ENCODE measurements at places on chromosomes 5 and 9.

DNA sequence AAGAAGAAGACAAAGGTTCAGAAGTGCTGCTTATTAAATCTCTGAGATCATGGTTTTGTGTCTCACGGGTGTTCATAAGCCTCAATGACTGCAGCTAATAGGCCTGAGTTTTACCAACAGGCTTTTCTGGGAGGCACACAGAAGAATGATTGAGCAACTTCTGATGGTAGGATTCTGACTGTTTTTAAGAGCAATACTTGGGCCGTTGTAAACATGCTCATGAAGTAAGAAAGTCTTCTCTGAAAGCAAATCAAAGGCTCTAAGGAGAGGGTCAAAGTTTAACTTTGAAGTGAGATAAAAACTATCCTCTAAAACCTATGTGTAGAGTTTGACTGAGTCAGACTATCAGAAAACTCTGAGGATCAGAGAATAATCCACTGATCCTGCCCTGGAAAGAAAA, 390.9 kb upstream of the DAB2 start:
- no peak for DNase-seq

DNA sequence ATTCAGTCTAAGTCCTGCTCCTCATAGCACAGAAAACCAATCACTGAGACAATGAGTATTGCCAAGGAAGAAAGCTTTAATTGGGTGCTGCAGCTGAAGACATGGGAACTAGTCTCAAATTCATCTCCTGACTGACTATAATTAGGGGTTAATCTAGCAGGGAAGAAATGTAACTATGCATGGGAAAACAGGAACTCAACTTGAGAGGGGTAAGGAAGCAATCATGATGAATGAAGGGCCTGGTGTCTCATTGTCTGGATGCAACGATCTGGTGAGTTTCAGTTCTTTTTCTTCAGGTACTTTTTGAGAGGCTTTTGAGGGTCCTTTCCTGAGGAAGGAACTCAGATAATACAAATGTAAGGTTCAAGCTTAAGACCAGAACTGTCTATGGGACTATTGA, 24.0 kb upstream of the OCLN start:
- no peak for DNase-seq

- no peak for DNase-seq
Observed at GRCh38 chr9:93890436-93890935, 64.7 kb downstream of the BARX1 start.

DNA sequence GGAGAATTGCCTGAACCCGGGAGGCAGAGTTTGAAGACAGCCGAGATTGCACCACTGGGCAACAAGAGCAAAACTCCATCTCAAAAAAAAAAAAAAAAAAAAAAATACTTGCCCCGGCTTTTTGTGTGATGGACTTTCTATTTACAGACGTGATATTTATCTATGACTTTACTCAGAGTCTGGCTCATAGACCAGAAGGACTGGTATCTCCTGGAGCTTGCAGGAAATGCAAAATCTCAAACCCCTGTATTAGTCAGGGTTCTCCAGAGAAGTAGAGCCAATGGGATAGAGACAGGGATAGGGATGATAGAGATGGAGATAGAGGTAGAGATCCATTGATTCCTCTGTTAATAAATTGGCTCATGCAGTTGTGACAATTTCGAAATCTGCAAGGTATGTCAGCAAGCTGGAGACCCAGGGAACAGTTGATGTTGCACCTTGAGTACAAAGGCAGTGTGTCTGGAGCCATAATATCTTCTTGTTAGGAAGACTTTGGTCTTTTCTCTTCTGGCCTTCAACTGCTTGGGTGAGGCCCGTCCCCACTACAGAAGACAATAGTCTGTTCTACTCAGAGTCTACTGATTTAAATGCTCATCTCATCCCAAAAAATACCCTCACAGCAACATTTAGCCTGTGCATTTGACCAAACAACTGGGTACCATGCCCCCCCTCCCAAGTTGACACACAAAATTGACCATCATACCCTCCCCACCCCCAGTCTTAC, 195.4 kb upstream of the MSX2 start:
- DNase-seq, result peak; percentile 48

DNA sequence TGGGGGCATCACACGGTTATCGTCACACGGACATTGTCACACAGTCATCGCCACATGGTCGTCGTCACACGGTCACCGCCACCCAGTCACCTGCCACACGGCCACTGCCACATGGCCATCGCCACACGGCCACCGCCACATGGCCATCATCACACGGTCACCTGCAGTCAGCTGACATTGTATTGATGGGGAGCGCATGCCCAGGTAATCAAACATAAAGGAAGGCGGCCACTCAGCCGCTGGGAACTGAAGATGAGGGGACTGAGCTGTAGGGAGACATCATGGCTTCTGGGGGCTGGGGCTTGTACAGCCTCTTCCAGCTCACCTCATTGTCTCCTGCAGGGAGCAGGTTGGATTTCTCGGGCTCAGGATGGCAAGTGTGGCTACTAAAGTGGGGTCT, 49.2 kb downstream of the MRPL36 start:
- DNase-seq, result no peak

DNA sequence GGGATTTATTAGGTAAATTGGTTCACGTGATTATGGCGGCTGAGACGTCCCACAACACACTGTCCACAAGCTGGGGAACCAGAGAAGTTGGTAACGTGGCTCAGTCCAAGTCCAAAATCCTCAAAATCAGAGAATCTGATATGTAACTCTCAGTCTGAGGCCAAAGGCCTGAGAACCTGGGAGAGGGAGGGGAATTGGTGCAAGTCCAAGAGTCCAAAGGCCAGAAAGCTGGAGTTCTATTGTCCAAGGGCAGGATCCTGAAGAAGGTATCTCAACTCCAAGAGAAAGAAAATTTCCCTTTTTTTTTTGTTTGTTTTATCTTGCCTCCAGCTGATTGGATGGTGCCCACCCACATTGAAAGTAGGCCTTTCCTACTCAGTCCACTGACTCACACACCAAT, 83.8 kb downstream of the PRDM9 start:
- no peak for DNase-seq
